ENCODE measurements at places on chromosomes 12 and 14.

DNA sequence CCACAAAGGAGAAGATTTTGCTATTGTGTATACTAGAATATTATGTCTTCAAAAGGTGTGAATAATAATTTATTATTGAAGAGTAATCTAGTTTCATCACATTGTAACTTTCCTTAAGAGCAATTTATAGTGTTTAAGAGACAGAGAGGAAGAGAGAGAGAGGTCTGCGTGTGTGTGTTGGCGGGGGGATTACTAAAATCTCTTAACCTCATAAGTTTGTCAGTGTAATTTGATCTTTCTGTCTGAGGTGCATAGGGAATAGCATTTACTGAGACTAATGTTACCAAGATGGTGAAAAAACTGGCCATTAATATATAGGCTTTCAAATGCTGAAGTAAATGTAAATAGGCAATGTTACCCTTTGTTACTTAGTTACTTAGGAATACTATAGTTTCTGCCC, 48.2 kb upstream of the BTG1 start:
- DNase-seq: no peak

DNA sequence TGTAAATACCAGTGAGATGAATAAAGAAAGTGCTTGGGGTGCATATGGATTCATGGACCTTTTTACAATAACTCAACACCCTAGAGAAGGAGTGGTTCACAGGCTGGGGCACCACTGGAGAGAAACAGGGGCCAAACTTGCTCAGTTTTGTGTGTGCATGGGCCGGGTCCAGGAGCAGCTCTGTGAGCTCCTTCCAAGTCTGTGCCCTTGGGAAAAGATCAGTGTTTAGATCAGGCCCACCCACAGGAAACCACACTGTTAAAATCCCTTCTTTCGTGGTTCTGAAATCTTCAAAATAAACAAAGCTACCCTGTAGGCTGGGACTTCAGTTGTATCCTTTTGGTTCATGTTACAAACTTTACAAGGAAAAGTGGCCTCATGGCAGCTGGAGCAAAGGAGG, 156.1 kb upstream of the TMEM260 start:
- no peak for DNase-seq

DNA sequence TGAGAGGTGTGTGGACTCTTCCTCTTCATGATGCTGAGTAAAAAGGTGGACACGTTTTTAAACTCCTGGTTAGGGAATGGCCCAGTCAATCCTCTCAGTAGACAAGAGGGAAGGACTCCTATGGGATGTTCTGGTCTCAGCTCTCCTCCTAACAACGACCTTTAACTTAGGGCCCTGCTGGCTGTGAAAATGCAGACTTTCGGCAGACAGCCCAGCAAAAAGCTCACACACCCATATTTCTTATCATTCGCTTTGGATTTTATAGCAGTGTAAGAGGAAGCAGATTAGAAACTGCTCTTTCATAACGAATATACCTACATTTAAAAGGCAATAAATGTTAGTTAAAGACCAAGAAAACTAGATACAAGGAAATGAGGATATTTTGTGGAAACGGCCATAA, 18.0 kb upstream of the YARS2 start:
- no peak for DNase-seq

GRCh38 chr14:51451561-51451960, 200.1 kb upstream of the FRMD6 start:
- no peak for DNase-seq

- DNase-seq: no peak
These were observed 1.4 kb downstream of the HECTD4 start for GRCh38 chr12:112380663-112381405.

- DNase-seq: no peak
These were observed 17.1 kb upstream of the SAMD4A start for GRCh38 chr14:54549862-54550261.

- DNase-seq: no peak
These were observed 221.8 kb downstream of the SLC41A2 start for GRCh38 chr12:104736307-104736706.

GRCh38 chr14:70398706-70399431, 18.0 kb downstream of the SYNJ2BP start:
- DNase-seq: no peak

DNA sequence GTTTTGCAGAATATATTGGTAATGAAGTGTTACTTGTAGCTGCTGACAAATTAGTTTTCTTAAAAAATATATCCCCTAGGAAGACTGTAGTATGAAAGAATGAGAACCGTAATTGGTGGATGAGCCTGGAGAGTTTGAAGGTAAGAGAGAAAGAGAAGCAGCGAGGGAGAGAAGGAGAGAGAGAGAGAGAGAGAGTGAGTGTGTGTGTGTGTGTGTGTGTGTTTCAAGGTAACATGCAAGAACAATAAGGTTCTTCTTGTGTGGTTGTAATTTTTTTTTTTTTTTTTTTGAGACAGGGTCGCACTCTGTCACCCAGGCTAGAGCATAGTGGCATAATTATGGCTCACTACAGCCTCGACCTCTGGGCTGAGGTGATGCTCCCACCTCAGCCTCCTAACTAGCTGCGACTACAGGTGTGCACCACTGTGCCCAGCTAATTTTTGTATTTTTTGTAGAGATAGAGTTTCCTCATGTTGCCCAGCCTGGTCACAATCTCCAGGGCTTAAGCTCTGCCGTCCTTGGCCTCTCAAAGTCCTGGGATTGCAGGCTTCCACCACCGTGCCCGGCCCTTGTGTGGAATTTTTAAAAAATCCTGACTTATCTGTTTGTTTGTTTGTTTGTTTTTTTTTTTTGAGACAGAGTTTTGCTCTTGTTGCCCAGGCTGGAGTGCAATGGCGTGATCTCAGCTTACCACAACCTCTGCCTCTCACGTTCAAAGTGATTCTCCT, 73.7 kb downstream of the RASSF3 start:
- no peak for DNase-seq

DNA sequence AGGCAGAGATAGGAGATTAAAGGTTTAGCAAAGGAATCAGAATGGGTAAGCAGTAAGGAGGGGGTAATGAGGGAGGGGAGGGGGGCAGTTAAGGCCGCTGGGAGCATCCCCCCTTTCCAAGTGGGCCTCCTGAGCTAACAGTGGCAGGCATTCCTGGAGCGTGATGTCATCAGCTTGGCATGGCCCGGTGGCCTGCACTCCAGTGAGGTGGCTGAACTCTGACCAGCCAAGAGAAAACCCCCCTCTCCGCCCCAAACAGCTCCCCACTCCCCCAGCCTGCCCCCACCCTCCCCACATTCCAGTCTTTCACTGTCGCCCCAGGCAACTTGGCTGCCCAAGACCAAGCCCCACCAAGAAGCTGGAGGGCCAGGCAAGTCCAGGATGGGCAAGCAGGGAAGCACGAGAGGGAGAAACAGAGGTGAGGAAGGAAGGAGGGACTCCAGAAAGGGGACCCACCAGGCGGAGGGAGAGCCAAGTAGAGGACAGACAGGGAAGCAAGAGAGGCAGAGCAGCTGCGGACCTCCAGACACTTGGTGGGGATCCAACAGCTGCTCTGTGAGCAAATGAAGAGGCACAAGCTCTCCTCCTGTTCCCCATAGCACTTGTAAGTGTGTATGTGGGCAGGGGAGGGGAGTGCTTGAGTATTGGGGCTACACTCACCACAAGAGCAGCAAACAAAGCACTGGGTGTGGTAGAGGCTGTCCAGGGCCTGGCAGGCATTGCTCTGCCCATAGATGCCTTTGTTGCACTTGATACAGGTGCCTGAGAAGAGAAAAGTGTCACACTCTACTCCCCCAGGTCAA, 4.5 kb downstream of the AJUBA start:
- DNase-seq: no peak

GRCh38 chr14:105389976-105390848, 8.1 kb upstream of the TEX22 start:
- no peak for DNase-seq

GRCh38 chr12:79384551-79384950, 306.2 kb downstream of the PAWR start:
- DNase-seq: no peak

DNA sequence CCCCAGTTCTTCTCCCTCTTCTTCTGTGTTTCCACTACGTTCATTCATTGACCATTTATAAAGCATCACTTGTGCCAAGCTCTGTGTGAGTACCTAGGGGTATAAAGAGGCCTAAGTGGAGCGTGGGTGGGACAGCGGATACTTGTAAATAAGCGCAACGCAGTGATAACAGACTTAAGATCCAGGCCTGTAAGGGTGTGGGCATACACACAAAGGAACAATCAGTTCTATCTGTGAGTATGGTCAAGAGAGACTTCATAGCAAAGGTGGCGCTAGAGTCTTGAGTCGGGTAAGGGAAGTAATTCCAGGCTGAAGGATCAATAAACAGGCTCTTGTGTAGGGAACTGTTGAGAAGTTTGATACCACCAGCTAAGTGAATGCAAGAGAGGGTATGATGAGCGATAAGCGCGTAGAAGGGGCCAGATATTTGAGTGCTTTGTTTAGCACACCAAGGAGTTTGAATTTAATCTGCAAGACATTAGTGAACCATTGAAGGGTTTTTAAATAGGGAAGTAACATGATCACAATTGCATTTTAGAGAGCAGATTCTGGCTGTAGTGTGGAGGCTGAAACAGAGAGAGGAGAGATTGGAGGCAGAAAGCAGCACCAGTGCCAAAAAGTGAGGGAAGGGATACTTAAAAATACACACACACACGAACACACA, 1.0 kb upstream of the GXYLT1 start:
- peak; percentile 8 for DNase-seq
